Stimulated activated CD4-positive, alpha-beta T cell treated with anti-CD3 and anti-CD28 coated beads, Interleukin-15, amount 100 ng/mL, for 48 hours (primary cell): ENCODE measurements at places on chromosomes 1 and 21.
A peak's percentile ranks its signal among the peaks of the same experiment; 100 is the strongest.

DNA sequence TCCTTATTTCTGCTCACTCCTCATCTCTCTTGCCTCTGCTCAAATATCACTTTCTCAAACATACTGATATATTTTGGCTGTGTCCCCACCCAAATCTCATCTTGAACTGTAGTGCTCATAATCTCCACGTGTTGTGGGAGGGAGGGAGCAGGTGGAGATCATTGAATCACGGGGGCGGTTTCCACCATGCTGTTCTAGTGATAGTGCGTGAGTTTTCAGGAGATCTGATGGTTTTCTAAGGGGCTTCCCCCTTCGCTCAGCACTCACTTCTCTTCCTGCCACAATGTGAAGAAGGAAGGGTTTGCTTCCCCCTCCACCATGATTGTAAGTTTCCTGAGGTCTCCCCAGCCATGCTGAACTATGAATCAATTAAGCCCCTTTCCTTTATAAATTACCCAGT is 26.6 kb downstream of the ZBTB8OS start:
- DNase-seq: peak; percentile 17

- no peak for DNase-seq
Observed at GRCh38 chr1:167463875-167464575, 54.3 kb downstream of the CD247 start.

DNA sequence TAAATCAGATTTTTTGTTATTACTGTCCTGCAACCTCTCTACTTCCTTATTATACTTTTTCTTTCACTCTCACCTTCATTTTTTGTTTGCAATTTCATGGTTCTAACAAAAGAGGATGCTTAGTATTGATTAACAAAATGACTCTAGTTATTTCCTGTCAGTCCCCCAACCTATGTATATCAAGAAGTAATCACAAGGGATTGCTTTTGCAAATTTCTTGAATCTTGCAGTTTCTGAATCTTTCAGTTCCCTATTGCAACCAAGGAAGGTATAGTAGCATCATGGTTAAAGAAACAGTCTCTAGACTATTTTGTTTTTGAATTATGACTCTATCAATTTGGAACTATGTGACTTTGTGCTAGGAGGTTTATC is 446.9 kb downstream of the NEGR1 start:
- DNase-seq: no peak

- DNase-seq: no peak
Observed at GRCh38 chr1:101410048-101410878, 173.4 kb downstream of the S1PR1 start.

DNA sequence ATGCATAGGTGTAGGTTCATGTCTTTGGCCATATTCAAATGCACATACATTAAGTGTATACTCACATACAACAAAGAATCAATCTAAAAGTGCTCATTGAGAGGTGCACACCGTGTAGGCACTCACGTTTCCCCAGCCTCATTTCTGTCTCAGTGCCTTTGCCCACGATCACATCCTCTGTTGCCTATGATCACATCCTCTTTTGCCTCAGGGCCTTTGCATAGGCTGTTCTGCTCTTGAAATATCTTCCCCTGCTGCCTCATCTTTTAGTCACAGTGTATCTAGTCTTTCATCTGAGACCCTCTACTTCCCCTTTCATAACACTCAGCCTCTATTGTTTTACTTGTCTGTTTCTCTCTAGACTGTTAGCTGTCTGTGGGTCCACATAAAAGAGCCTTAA is 69.3 kb downstream of the FOXD2 start:
- DNase-seq: no peak

DNA sequence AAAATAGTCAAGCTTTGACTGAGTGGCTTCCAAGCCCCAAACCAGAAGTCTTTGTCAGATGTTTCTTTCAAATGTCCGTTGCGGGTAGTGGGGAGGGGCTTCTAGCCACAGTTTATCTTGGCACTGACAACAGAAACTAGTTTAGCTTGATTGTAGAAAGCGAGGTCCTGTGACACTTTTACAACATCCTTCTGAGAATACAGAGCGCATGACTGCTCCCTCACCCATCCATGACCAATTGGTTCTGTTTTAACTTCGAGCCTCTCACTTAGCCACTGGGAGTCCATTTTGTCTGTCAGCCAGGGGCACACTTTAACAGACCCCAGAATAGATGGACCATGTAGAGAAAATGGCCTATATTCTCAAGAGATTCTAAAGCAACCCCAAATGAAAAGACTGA is 199.2 kb upstream of the ST6GALNAC5 start:
- no peak for DNase-seq

- DNase-seq: no peak
Observed at GRCh38 chr1:13753636-13754402, 53.8 kb downstream of the PRDM2 start.

DNA sequence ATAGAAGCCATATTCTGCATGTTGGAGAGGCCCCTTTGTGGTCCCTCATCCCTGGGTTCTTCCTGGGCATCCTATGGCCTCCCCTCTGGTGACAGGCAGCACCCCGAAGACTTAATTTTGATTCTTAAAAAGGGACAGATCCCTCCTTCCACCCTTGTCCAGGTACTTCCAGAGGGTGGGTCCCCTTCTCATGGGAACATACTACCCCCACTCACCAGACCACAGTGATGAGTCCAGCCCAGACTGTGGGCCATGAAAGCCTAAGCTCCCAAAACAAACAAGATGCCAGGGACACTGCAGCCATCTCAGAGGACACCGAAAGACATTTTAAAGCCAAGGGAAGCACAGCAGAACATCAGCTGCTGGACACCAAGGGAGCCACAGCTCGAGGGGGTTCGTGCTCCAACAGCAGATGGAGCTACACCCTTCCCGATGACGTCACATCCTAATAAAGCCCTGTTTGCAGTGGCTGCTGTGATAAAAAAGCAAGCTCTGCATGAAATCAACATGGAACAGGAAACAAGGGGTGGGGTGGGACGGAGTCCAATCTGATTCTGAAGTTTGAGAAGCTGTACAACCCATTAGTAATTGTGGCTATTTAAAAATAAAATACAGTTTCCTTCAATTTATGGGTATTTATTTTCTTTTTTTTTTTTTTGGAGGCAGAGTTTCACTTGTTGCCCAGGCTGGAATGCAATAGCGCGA is 32.4 kb downstream of the GNB1 start:
- DNase-seq: no peak

DNA sequence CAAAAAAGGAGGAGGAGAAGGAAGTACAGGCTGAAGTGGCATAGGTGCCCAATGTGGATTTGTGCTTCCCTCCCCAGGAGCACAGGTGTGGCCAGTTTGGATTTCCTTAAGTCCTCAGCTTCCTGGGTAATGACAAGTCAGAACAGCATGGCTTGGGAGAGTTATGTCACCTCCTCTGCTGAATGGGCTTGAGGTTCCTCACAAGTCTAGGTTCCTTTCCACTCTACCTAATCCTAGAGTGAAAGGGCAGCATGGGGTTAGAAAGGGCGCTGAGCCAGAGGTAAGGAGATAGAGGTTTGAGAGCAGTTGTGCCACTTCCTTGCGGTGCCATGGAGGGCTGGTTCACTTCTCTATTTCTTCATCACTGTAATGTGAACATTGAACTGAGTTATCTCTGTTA is 35.5 kb upstream of the IL20 start:
- no peak for DNase-seq

DNA sequence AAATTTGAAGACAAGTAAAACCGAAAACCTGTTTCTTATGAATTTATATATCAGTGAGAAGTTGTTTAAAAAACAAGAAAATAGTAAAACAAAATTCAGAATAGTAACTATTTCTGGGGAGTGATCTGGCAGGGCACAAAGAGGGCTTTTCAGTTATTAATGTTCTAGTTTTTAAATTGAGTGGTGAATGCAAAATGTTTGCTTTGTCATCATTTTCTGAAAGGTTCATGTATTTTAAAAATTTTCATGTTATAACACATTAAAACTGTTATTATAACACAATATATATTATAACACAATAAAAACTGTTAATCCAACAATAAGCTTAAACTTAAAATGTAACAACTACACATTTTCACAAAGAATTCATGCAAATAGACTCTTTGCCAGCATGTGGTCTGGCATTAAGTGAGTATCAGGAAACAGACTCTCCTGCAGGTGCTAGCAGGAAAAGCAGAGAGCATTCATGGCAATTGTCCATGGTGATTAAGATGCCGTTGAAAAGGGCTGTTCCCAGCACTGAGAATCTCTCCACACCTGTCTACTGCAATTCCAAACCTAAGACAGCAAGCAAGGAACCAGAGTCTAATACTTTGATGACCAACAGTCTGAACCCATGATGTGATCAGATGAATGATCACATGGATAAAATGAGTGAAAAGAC is 204.9 kb downstream of the TBX15 start:
- no peak for DNase-seq

DNA sequence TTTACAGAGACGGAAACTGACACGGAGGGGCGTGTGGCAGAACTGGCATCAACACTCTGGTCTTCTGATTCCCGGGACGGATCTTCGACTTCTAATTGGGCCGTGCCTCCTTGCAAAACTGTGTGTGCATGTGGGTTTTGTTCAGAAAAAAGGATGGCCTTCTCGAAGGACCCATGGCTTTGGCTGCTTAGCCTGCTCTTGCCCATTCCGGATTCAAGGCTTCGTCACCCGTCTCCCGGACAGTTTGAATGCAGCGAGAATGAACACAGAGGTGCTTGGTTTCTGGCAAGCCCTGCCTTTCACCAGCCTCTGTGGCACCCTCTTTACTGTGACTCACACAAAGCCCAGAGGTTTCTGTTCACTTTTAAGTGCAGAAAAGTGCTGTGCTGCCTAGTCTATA is 120.1 kb downstream of the PRDM2 start:
- no peak for DNase-seq

DNA sequence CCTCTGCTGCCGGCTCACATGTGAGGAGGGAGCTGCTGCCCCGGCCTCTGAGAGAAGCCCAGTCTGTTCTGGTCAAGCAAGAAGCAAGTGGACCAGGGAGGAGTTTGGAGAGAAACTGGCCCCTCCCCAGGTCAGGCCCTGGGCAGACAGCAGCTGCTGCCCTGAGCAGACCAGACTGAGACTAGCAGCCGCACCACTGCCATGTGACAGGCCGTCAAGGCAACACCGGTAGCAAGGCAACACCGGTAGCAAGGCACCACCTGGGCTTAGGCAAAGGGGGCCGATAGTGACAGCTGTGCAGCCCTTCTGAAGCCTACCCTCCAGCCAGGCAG is 50.3 kb downstream of the ARHGEF16 start:
- DNase-seq: no peak
